ENCODE measurements at places on chromosomes 12 and 14. TPM values are rescaled to one million over a fixed set of nuclear protein-coding genes. Genes with fewer than 3 reads are reported as not detected.

DNA sequence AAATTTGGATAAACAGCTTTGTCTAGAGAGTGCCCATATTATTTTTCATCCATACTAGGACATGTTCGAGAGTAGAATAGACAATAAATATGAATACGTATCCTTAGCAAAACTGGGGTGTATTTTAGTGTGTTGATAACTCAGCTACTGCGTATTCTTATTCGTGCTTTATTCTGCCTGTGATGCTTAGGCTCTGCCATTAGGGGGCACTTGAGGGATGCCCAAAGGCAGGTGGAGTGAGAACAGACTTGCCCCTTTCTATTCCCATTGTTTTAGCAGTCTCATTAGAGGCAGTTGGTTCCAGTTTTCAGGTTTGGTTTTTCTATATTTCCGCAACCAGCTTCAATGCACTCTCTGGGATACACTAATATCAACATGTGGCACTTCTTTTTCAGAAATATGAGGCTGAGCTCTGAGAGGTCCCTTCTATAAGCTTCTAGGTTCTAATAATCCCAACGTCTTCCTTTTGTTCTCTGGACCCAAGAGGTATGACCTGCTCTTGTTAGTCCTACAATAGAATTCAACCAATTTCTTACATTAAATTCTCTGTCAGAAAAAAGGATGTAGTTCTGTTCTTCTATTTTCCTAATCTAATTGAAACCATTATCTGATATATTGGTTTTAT, 985.7 kb upstream of the FBXO33 start:
- H3K36me3 ChIP-seq, result no peaks in the 10 kb centered on the region
- H3K4me1 ChIP-seq, result no peaks in the 10 kb centered on the region
- no peak overlapping the region for H3K27ac ChIP-seq
- H3K4me3 ChIP-seq, result no peak overlapping the region
- no peak for DNase-seq
- H3K27me3 ChIP-seq, result no peaks in the 10 kb centered on the region

GRCh38 chr14:23653051-23653450, 16.9 kb downstream of the DHRS2 start:
- H3K4me3 ChIP-seq, result no peak overlapping the region
- H3K27ac ChIP-seq, result no peak overlapping the region
- H3K36me3 ChIP-seq, result no peaks in the 10 kb centered on the region
- H3K27me3 ChIP-seq, result no peaks in the 10 kb centered on the region
- peaks cover 10% of the 10 kb centered on the region for H3K4me1 ChIP-seq

DNA sequence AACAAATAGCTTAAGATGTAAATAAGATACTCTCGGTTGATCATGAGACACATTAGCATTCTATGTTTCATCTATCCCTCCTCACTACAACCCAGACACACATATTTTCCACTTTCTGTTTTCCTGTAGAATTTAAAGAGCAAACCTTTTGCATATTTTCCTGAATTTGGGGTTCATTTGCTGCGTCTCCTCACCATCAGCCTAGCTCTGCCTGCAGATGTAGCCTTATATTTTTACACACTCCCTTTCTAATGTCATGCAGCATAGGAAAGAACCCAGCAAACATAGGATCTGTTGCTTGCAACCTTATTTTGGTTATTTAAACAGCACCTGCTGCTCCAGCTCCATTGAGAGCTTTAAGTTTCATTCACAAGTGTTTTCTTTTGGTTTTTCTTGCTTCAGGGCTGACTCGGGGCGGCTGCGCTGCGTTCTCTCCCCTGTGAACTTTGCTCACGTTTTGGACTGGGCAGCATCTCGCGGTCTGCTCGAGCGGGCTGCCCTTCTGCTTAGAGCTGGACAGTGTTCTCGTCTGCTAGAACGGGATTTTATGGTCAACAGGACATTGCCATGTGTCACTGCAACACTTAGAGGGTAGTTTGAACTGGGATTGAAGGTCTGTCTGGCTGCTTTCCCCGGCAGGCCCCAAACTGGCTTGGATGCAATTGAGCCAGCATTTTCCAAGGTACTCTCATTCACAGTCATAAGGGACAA, 57.8 kb upstream of the VRK1 start:
- DNase-seq, result no peak
- H3K36me3 ChIP-seq, result no peaks in the 10 kb centered on the region
- peaks cover 77% of the 10 kb centered on the region for H3K27me3 ChIP-seq
- H3K4me3 ChIP-seq, result no peak overlapping the region

GRCh38 chr12:112208301-112208910, 83.0 kb downstream of the TRAFD1 start:
- peaks cover 17% of the 10 kb centered on the region for H3K4me1 ChIP-seq
- H3K27me3 ChIP-seq, result no peaks in the 10 kb centered on the region
- no peak for DNase-seq
- peaks cover 18% of the 10 kb centered on the region for H3K36me3 ChIP-seq

DNA sequence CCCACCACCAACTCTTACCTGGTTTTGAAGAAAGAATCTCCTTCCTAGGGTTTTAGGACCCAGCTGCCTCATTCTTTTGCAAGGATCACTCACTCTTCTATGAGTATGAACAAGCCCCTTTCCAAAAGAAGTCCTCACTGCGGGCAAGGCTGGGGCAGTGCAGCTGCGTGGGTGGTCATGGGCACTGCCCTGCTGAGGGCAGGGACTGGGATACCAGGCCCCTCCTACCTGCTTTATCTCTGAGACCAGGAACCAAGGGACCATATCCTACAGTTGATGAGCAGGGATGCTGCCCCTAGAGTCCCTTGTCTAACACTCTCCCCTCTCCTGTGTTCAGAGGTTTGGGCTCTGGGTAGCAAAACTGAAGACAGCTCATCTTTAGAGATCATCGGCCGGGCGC, 20.5 kb downstream of the HPD start:
- no peak overlapping the region for H3K4me3 ChIP-seq
- DNase-seq, result no peak
- peaks cover 3% of the 10 kb centered on the region for H3K27me3 ChIP-seq
- peaks cover 19% of the 10 kb centered on the region for H3K4me1 ChIP-seq
- no peaks in the 10 kb centered on the region for H3K36me3 ChIP-seq

DNA sequence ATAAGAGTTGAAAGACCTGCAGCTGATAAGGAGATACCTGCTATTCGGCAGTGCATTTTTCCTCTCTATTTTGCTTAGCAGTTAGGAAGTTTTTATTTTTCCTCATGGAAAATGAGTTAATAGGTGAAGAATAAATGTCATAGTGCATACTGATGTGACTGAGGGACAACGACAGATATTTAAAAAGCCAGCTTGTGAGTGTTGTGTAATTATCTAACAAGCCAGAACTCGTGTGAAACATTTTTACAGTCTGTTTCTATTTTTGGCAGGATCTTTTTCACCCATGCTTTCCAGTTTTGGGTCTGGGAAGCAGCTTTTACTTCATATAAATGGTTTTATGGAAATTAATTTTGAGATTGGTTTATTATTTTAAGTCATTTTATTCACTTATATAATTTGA, 2.9 kb downstream of the FBXO34 start:
- peaks cover 59% of the 10 kb centered on the region for H3K4me1 ChIP-seq
- no peak overlapping the region for H3K27ac ChIP-seq
- H3K4me3 ChIP-seq, result no peak overlapping the region
- peaks cover 2% of the 10 kb centered on the region for H3K36me3 ChIP-seq
- DNase-seq, result no peak

P2RX2 gene
- not detected for total RNA-seq

MUCL1 gene
- total RNA-seq, result not detected

PARP2 gene
- total RNA-seq, result 32.6 TPM

GRCh38 chr14:53331247-53331646, 178.1 kb upstream of the DDHD1 start:
- no peaks in the 10 kb centered on the region for H3K36me3 ChIP-seq
- DNase-seq, result no peak
- no peaks in the 10 kb centered on the region for H3K27me3 ChIP-seq
- H3K4me1 ChIP-seq, result no peaks in the 10 kb centered on the region

- DNase-seq, result no peak
- H3K36me3 ChIP-seq, result no peaks in the 10 kb centered on the region
- no peaks in the 10 kb centered on the region for H3K27me3 ChIP-seq
- H3K4me1 ChIP-seq, result no peaks in the 10 kb centered on the region
These were observed 954.2 kb upstream of the FBXO33 start for GRCh38 chr14:40386433-40386832.

ABCD2 gene
- total RNA-seq, result 26.6 TPM

FOXG1 gene
- total RNA-seq, result not detected

CDKN1B gene
- 99.2 TPM for total RNA-seq

- H3K4me1 ChIP-seq, result peaks cover 16% of the 10 kb centered on the region
- DNase-seq, result no peak
- H3K36me3 ChIP-seq, result no peaks in the 10 kb centered on the region
- no peak overlapping the region for H3K4me3 ChIP-seq
- H3K27ac ChIP-seq, result no peak overlapping the region
- H3K27me3 ChIP-seq, result no peaks in the 10 kb centered on the region
These were observed 14.6 kb upstream of the CACNB3 start for GRCh38 chr12:48803675-48804074.

LMO3 gene
- not detected for total RNA-seq

DDN gene
- total RNA-seq, result 0.66 TPM

GRCh38 chr12:109523071-109523470, 45.6 kb downstream of the UBE3B start:
- peaks cover 7% of the 10 kb centered on the region for H3K36me3 ChIP-seq
- no peaks in the 10 kb centered on the region for H3K27me3 ChIP-seq
- no peak for DNase-seq
- no peak overlapping the region for H3K27ac ChIP-seq

- no peaks in the 10 kb centered on the region for H3K4me1 ChIP-seq
- H3K36me3 ChIP-seq, result no peaks in the 10 kb centered on the region
- H3K4me3 ChIP-seq, result no peak overlapping the region
- H3K27me3 ChIP-seq, result peaks cover 71% of the 10 kb centered on the region
- no peak for DNase-seq
These were observed 31.2 kb downstream of the TAS2R7 start for GRCh38 chr12:10771132-10771733.

HOXC11 gene
- total RNA-seq, result not detected

DNA sequence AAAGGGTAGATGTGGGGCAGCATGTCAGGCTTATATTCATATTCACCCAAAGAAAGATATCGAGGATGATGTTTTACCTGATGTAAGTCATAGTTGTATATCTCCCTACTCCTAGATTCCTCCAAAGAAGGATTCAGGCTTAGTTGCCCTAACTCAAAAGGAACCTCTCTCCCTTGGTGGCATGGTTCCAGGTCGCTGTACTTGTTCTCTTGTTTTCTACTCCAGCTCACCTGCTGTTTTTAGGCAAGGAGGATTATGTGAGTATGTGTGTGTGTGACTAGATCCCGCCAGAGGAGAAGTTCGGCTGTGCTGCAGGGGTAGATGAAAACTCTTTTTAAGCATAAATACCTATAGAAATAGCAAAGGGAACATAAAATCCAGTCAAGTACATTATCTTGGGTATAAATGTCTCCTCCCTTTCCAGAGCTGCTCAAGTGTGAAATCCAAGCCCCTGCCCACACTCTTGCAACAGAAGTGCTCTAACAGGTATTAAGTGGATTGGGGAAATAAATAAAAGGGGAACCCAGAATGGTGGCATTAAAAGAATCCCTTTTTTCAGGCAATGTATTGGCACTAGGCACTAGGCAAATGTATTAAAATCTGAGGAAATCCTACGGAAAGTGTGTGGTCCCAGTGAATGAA, 375.7 kb downstream of the ZFP36L1 start:
- no peak overlapping the region for H3K27ac ChIP-seq
- peaks cover 12% of the 10 kb centered on the region for H3K4me1 ChIP-seq
- no peaks in the 10 kb centered on the region for H3K27me3 ChIP-seq
- no peaks in the 10 kb centered on the region for H3K36me3 ChIP-seq
- DNase-seq, result no peak

- H3K27ac ChIP-seq, result no peak overlapping the region
- no peaks in the 10 kb centered on the region for H3K36me3 ChIP-seq
- no peak for DNase-seq
- no peak overlapping the region for H3K4me3 ChIP-seq
- H3K27me3 ChIP-seq, result peaks cover 44% of the 10 kb centered on the region
- H3K4me1 ChIP-seq, result no peaks in the 10 kb centered on the region
These were observed 21.4 kb upstream of the ADGRD1 start for GRCh38 chr12:130932061-130932930.

SIX4 gene
- total RNA-seq, result 3.9 TPM

GRCh38 chr12:103994235-103994634, 28.6 kb downstream of the TDG start:
- peaks cover 2% of the 10 kb centered on the region for H3K36me3 ChIP-seq
- no peak for DNase-seq
- peaks cover 26% of the 10 kb centered on the region for H3K27me3 ChIP-seq
- H3K4me1 ChIP-seq, result no peaks in the 10 kb centered on the region
- no peak overlapping the region for H3K4me3 ChIP-seq

DNA sequence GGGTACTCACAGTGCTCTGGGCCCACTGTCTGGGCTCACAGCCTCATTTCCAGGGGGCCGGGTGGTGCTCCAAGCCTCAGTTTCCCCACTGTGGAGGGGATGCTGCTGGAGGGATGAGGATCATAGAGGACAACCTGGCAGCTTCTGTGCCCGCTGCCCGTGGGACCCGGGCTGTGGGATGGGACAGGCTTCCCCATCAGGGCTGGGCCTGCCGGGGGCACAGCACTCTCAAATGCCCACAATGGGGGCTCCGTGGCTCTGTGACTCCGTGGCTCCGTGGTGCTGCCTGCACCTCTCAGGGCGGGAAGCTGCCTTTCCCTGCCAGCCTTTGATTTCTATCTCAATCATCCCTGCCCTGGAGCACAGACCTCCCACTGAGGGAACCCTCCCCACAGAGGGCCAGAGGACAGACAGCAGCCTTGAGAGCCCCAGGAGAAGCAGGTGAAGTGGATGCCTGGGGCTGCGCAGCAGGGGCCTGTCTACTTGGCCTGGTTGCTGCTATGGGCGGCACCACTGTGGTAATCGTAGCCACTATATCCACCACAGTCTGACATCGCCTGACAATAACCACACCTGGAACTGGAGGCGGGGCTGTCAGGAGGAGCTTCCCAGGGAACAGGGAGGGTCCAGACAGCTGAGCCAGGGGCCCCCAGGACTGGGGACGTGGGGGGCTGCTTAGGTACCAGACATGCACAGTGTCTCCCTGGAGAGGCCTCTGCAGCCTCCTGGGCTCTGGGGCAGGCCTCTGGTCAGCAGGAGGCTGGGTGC, 375.9 kb downstream of the TMEM121 start:
- no peak overlapping the region for H3K27ac ChIP-seq
- no peak for DNase-seq

DNA sequence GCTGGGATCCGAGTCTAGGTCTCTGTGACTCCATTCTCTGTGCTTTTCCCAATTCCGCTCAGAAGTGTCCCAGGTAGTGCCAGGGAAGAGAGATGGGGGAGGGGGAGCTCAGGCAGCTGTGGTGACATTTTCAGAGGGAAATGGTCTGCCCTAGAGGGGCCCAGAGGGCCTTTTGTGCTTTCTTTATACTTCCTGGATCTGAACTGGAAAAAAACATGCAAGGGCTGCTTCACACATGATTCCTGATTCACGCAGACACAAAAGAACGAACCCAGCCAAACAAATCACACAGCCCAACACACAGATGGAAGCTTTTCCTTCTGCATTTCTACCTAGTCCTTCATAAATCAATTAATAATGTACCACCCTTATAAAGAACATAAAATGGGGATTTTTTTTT, 26.5 kb downstream of the GPR68 start:
- H3K4me3 ChIP-seq, result no peak overlapping the region
- peak overlapping the region; percentile 7 for H3K27ac ChIP-seq
- H3K4me1 ChIP-seq, result peaks cover 29% of the 10 kb centered on the region
- peaks cover 63% of the 10 kb centered on the region for H3K36me3 ChIP-seq
- H3K27me3 ChIP-seq, result no peaks in the 10 kb centered on the region
